DMS53 (cell line): ENCODE measurements at places on chromosomes 5 and 9.

DNA sequence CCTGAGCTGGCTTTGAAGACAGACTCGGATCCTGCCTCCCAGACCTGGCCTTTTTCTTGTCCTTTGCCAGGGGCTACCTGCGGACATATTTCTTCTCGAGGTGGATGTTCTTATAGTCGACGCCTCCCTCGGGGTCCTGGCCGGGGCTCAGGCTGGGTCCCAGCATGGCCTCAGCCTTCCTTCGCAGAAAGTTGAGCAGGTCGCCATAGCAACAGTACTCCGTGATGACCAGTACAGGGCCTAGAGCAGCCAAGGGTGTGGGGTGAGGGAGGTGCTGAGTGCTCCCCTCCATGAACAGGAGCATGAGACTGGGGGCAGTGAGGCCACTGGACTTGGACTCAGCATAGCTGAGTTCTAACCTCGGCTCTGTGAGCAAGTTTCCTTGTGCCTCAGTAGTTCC lies 26.7 kb downstream of the CSF1R start:
- DNase-seq: peak; percentile 79

DNA sequence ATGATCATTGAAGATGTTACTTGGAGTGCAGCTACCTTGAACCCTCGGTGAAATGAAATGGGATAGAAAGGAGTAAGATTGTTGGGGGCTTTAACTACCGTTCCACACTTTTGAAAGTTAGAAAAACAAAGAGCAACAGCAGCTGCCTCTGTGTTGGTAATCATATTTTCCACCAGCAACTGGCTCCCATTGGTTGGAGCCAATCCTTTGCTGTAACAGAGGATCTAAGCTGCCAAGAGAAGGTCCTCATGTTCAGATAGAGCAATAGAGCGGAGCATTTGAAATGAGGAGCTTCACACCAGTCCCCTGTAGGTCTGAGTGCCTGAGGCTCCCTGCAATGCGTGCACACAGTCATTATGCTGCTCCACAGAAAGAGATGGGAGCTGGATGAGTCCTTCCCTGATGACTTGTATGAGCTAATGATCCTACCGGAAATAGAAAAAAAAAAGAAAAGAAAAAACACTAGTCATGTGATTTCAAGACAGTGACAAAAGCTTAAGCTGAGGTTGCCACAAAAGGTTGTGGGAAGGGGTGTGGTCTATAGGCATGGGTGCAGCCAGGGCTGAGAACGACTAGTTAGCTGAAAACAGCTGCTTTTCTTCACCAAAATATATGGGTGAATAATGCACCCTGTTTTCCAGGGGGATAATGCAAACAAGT lies 300.7 kb downstream of the MLLT3 start:
- peak; percentile 17 for DNase-seq

GRCh38 chr5:65919773-65920172 lies 6.6 kb upstream of the ERBIN start:
- no peak for DNase-seq

DNA sequence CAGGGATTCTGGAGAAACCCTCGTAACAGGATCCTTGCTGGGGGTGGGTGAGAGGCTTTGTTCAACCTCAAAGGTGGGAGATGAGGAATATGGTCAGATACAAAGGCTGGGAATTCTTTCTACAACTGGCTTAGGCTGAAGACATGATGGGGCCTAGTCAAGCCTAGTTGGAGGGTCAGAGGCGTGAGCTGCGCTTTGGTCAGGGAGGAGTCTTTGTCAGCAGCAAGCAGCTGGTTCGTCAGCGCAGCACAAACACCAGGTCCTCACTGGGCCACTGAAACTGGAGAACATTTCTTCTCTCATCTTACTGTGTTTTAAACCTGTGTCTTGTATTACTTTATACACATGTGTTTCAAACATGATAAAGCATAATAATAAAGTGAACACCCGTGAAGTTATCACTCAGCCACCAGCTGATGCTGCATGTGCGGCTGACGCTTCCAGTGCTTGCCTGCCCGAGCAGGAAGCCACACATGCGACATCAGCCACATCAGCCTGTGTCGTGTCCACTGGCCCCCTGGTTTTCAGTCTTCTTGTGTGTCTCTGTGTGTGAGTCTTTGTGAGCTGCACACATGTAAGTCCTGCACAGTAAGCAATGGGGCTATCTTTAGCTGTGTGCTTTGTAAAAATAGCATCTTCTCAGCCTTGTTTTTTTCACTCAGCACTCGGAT lies 81.5 kb downstream of the WNK2 start:
- DNase-seq: peak; percentile 17
